Small intestine (tissue), 16 donors: ENCODE measurements at places on chromosomes 11 and 22.
A peak's percentile ranks its signal among the peaks of the same experiment; 100 is the strongest.

DNA sequence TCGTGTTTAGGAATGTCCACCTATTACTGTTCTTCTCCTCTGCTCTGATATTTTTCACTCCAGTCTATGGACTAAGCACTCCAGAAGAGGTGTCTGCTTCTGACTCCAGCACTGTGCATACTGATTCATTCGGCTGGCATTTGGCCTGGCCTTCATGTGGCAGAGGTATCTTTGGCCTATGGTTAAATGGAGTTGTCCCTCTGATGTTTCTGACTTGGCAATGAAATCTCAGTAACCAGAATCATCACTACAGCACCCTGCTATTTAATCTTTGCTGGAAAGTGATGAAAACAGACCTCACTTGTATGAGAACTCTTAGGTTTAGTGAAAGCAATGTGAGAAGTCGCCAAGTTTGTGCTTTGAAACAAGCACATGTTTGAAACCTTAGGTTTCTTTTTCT is 155.2 kb downstream of the MAML2 start:
- DNase-seq, result no peak

- no peak for DNase-seq
These were observed 5.6 kb downstream of the KLHDC7B start for GRCh38 chr22:50551160-50551752.

DNA sequence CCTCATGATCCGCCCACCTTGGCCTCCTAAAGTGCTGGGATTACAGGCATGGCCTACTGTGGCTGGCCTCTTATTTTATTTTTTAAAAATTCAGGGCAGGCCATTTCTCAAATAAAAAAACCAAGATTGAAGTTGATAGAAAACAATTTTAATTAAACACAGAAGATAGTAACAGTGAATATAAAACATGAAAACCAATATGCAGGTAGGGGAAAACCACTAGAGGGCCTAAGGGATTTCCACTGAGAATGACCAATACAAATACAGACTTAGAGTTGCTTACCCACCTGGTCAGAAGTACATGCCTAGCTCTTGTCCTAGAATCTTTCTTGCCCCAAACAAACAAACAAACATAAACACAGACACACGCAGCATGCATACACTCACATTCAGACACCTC is 1.7 kb upstream of the RTCB start:
- DNase-seq, result no peak

GRCh38 chr11:57456960-57457642 is 3.2 kb upstream of the RTN4RL2 start:
- DNase-seq, result peak; percentile 89

GRCh38 chr11:79626135-79627075 is 185.6 kb upstream of the TENM4 start:
- peak; percentile 70 for DNase-seq

GRCh38 chr11:125211948-125212340 is 47.4 kb downstream of the PKNOX2 start:
- no peak for DNase-seq

GRCh38 chr22:21622011-21622918 is 7.6 kb downstream of the YDJC start:
- DNase-seq, result no peak

GRCh38 chr22:43304831-43305590 is 38.2 kb downstream of the SCUBE1 start:
- DNase-seq, result no peak

GRCh38 chr11:19105011-19105410 is 12.0 kb upstream of the ZDHHC13 start:
- DNase-seq, result no peak

DNA sequence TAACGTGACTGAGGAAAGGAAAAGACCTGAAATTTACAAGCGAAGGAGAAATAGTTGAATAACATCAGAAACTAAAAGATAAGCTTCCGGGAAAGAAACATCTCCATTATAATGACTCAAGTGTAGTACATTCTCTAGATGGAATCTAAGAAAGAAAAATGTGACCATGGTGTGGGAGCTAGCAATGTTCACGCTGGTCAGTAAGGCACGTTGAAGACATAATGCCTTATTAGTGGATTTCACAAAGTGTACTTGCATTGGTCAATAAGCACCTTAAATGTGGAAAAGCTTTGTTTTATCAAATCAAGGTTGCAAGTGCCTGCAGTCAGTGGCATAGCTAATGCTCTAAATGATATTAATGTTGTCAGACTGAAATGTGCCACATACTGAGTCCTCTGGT is 2.8 kb upstream of the LARGE1 start:
- DNase-seq, result no peak
